ENCODE measurements at places on chromosomes 1 and 21.

DNA sequence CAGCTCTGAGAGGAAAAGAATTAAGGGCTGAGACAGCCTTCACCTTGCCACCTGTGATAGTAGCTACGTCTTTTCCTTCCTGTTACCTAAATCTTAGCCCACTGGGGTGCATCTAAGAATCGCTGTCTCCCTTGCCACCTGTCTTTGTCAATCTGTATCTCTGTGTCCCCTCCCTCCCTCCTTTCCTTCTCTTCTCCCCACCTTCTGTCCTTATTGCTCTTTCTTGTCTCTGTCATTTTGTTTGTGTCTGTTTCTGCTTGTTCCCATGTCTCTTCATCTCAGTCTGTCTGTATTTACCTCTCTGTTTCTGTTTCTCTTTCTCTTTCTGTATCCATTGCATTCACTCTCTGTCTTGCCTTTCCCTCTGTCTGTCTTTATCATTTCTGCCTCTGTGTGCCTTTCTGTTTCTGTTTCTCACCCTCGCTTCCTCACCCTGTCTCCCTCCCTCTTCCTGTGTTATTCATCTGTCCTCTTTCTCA lies 30.2 kb downstream of the SLC22A15 start:
- no peak for DNase-seq

DNA sequence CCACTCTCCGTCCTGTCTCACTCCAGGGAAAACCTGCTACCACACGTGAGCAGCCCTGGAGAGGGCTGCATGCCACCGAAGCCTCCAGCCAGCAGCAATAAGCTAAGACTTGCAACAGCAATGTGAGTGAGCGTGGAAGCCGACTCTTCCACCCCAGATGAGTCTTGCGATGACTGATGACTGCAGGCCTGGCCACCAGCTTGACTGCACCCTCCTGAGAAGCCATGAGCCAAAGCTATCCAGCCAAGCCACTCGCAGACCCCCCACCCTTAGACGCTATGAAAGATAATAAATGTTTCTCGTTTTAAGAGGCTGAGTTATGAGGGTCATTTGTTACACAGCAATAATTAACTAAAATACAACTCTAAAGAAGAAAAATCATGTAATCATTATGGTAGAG lies 118.6 kb upstream of the GALNT2 start:
- no peak for DNase-seq

DNA sequence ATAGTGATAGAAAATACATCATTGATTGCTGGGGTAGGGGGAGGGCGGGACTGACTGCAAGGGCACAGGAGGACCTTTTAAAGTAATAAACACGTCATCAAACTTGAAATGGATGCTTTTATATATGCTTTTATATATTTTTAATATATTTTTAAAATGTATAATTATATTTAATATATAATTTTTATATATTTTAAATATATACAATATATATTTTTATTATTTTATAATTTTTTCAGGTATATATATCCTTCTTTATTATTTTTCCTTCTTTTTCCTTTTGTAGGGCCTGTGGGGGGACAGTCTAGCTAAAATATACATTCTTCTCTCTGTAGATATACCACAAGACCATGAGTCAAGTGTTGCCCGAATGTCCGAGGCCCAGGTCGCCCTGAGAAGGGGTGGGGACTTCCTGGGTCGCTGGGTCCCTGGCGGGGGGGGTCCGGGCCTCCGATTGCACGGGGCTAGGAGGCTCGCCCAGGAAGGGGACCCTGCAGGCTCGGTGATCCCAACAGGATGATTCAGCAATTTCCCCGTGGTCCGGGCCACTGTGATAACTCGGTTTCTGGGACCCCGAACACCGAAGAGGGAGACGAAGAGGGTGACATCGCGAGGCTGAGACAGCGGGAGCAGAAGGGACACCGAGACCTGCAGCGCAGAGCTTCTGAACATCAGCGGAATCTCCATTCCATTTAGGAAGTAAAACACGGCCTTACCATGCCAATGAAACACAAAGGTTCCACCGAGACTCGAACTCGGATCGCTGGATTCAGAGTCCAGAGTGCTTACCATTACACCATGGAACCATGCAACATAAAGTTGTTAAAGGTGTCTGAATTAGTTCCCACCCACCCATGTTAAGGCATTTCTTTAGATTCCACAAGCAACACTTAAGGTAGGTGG lies 112.5 kb upstream of the NBPF11 start:
- DNase-seq: peak; percentile 46

- no peak for DNase-seq
These were observed 2.6 kb upstream of the EEIG2 start for GRCh38 chr1:108557296-108557695.

DNA sequence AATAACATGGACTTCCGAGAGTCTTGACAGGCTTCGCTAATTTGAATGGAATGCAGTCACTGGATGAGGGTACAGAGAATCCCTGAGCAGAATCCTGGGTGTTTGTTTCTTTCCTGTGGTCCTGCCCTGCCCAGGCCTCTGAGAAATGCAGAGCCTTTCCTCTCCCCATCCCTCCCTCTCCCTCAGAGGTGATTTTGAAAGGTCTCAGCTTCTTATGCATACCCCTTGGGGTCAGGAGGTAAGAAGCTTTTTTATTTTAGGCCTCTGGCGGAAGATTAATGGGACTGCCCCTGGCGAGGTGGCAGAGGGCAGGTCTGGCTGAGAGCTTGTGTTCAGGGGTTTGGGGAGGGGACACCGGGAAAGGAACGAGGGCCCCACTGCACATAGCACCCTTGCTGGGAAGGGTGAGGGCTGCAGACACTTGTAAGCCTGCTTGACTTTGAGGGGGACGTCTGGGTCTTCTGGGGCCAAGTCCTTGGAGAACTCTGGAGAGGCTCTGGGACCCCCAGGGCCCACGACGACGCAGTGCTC lies 116.5 kb upstream of the SLC45A1 start:
- DNase-seq: no peak

DNA sequence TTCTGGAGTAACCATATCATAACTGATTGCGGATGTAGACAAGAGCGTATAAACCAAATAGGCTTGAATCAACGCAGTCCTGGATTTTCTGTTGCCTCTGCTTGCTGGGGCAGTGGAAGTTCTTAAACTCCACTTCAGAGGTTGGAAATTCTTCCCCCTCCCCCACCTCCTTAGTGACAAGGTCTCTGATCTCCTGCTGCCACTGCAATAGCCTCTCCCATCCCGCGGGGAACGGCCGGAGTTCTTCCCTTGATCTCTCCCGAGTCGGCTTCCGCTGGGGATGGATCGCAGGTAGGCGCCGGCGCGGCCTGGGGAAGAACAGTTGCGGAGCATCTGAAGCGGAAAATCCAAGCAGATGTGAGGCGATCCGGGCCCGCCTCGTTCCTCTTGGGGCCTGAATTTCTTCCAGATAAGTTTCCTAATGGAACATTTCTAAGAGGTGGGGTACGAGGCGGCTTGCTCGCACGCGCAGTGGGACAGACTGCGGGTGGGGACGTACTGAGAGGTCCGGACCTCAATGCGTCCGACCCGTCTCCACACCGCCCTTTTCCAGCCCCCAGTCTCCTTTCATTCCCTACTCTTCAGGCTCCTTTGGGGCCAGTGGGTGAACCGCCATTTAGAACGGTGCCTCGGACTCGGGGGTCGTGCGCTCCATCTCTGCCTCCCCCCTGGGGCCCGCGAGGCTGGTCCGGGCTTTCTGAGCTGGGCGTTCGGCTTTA lies 3.1 kb upstream of the SIM2 start:
- no peak for DNase-seq

- DNase-seq: no peak
These were observed 301.2 kb upstream of the ADGRL2 start for GRCh38 chr1:81499487-81499886.

- no peak for DNase-seq
These were observed 173.7 kb downstream of the ZBTB18 start for GRCh38 chr1:244224487-244225430.

DNA sequence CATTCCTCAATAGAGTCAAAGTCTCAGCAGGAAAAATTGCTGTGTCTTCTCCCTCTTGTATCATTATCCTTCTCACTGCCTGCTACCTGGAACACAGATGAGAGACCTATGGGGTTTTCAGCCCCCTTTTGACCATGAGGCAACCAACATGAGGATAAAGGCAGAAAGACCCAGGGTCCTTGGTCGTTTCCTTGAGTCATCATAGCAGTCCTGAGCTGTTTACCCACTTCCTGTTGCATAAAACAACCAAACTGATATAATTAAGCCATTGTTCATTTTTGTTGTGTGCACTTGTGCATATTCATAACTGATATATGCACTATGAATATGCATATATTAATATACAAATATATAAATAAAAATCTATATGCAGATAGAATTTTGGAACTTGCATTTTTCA lies 188.3 kb upstream of the MAP1LC3C start:
- DNase-seq: no peak

- DNase-seq: no peak
These were observed 11.9 kb upstream of the VAV3 start for GRCh38 chr1:107976836-107977235.

- DNase-seq: no peak
These were observed 253.7 kb downstream of the HHAT start for GRCh38 chr1:210582205-210582970.

- no peak for DNase-seq
These were observed 88.2 kb downstream of the MIS18A start for GRCh38 chr21:32190493-32191144.

DNA sequence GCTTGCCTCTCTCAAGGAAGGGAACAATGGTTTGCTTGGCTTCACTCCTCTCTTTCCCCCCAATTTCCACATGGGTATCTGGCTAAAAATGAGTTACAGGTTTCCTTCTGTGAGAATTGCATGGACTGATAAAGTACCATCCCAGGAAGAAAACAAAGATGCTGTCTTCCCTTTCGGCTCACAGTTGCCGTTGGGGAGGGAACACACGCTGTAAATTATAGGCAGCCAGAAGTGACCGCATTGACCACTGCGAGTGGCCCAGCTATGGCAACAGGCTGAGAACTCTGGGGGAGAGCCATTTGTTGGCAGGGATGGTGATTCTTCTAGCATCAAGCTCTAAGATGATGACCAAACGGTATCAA lies 2.9 kb downstream of the RUNX1 start:
- DNase-seq: peak; percentile 72

- DNase-seq: peak; percentile 45
These were observed 1.4 kb downstream of the WDR26 start for GRCh38 chr1:224433041-224433691.

DNA sequence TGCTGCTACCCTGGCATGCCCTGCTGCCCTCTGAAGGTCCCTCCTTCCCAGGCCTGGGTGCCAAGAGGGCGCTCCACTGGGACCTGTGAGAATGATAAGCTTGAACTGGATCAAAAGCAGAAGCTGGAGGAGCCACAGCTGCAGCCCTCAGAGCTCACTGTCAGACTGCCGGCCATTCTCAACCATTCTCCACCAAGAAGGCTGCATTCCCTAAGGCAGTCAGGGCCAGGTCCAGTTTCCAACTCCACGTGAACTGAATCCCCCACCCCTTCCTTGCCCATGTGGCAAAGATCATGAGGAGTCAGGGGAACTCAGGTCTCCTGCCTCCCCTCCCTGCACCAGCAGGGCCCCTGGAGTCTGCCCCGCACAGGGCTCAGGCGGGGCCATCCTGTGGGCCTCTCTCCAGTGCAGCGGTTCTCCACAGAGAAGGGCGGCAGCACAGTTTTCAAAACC lies 19.5 kb downstream of the SLC1A7 start:
- no peak for DNase-seq

DNA sequence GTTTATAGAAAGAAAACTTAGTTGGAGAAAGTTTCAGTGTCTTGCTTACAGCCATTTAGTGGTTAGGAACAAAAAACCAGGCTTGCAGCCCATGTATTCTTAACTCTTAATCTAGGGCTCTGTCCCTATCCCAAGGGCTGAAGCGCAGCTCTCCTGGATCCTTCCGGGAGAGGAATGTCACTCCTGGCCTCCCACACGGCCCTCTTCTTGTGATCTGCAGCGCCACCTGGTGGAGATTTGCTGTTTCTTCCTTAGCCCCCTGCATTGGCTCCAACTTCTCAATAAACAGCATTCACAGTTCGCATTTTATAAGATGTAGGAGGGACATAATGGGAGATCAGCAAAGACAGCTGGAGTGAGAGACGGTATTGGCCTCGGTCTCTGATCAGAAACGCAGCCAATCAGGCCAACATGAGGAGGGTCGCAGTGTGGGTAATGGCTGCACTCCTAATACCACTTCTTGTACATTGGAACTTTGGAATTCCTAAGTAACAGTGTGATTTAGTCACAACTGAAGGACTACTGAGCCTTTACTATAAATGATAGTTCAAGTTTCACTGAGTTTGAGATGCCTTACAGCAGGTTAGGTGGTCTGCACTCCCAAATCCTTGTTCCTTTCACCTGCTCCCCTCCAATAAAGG lies 283.4 kb downstream of the ASTN1 start:
- DNase-seq: peak; percentile 50

DNA sequence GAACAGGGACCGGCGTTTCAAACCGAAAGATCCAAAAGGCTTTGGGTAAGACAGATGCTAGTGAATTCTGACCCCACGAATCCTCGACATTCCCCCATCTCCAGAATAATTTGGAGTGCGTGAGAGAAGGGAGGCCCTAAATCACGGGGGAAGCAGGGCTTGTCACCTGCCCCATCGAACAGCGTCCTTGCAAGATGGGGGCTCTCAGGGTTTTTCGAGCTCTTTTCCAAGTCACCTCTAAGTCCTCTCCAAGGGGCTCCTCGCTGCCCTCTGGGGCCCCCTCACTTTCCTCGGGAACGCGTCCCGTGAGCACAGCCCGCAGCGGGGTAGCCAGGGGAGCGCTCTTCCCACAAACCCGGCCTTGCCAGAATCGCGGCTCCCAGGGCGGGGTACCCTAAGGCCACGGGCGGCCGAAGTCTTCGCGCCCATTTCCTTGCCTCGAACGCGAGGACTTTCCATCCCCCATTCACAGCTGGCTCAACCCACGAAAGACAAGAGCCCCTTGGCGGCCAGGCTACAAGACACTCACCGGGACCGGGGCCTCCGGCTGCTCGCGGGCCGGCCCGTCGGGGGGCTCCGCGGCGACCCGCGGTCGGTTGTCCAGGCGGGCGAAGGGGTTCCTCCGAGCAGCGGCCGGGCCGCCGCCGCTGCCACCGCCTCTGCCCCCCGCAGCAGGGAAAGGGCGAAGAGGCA lies 546 bp downstream of the DONSON start:
- peak; percentile 64 for DNase-seq

DNA sequence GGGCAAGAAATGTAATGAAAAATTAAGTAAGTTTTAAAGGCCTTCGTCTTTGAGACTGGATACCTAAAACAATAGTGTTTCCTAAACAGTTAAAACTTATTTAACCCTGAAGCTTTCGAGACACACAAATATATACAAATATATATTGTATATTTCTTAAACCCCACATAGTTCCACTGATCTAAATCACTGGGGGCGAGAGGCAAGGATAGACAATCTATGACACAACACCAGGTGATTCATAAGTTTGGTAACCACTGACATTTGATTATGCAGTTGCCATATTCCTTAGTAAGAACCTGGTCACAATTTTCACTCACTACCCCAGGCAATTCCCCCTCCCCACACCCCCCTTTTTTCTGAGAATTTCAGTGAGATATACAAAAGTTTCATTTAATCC lies 55.3 kb upstream of the BOLA1 start:
- DNase-seq: peak; percentile 47

DNA sequence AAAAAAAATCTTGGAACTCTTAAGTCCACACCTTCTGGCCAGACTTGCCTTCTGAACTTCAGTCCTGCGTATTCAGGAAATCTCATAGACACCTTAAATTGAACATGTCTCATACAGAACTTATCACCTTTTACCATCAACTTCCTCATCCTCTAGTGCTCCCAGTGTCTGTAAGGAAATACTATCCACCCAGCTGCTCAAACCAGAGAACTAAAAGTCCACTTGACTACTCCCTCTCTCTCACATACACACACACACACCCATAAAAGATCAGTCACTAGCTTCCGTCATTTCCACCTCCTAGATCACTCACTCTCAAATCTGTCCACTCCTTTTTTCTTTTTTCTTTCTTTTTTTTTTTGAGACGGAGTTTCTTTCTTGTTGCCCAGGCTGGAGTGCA lies 10.9 kb upstream of the CAP1 start:
- DNase-seq: no peak

- DNase-seq: peak; percentile 79
These were observed 2.7 kb downstream of the DENND2D start for GRCh38 chr1:111197598-111198284.
